Glutamatergic neuron (in vitro differentiated cells): ENCODE measurements at places on chromosomes 12 and 14. TPM values are rescaled to one million over a fixed set of nuclear protein-coding genes. Genes with fewer than 3 reads are reported as not detected.

SPX gene
- total RNA-seq: not detected

SLC6A12 gene
- 0.64 TPM for total RNA-seq

GZMB gene
- not detected for total RNA-seq

TMEM179 gene
- 28.8 TPM for total RNA-seq

TTC9 gene
- 8.6 TPM for total RNA-seq

CAPZA3 gene
- not detected for total RNA-seq

TRPV4 gene
- 0.17 TPM for total RNA-seq

SLC10A1 gene
- not detected for total RNA-seq

TMEM63C gene
- total RNA-seq: 39.9 TPM

LRP1-AS gene
- total RNA-seq: not detected

RPGRIP1 gene
- not detected for total RNA-seq

PPTC7 gene
- 11.4 TPM for total RNA-seq

AKAP3 gene
- total RNA-seq: 3.3 TPM

CISTR gene
- total RNA-seq: not detected

VDR gene
- not detected for total RNA-seq
